ENCODE measurements at places on chromosomes 4 and X.
A peak's percentile ranks its signal among the peaks of the same experiment; 100 is the strongest.

DNA sequence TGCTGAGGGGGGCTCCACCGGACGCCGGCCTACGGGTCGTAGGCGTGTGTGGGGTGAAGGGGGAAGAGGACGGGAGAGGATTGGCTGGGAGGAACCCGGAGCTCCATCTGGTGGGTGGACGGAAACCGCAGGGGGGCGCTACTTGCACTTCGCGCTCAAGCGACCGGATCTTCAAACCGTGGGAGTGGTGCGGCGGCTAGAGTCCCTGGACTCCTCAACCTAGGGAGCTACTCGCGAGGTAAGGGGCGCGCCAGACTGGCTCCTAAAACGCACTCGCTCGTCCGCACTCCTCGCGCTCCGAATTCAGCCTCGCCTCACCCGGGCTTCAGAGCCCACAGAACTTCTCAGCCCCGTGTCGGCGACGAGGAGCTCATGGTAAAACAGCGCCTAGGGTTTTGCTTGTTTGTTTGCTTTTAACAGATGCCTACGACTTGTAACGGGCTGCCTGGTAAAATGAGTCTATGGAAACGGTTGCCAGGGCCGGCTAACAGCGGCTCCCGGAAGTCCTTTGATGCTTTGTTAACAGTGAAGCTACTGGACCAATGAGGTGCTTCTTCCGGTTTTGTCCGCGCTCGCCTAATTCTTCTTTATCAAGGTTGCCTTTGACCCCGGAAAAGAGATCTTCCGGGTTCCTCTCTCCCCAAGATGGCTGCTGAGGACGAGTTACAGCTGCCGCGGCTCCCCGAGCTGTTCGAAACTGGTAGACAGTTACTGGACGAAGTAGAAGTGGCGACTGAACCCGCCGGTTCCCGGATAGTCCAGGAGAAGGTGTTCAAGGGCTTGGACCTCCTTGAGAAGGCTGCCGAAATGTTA is at the start of gene IGBP1:
Gene IGBP1 (plus strand): TSS at position 145 of the 813 bp plus-strand sequence. CDS start 501 bp downstream, at position 646.
- peak; percentile 41 for DNase-seq

GRCh38 chrX:130173190-130173895 is 1.6 kb downstream of the RAB33A start:
- DNase-seq, result peak; percentile 53

GRCh38 chr4:47483745-47484144 is 1.3 kb upstream of the ATP10D start:
- no peak for DNase-seq

DNA sequence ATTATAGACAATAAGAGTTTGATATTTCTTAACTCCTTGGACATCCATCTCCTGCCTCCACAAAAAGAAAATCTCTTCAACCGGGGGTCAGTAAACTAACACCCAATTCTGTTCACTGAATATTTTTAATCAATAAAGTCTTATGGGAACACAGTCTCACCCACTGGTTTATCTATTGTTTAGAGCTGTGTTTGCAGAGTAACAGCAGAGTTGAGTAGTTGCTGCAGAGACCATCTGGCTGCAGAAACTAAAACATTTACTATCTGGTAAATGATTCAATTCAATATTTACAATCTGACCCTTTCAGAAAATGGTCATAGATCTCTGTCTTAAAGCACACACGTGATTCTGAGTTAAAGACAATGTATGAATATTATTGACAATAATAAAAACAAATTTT is 94.0 kb downstream of the TMA16 start:
- no peak for DNase-seq

DNA sequence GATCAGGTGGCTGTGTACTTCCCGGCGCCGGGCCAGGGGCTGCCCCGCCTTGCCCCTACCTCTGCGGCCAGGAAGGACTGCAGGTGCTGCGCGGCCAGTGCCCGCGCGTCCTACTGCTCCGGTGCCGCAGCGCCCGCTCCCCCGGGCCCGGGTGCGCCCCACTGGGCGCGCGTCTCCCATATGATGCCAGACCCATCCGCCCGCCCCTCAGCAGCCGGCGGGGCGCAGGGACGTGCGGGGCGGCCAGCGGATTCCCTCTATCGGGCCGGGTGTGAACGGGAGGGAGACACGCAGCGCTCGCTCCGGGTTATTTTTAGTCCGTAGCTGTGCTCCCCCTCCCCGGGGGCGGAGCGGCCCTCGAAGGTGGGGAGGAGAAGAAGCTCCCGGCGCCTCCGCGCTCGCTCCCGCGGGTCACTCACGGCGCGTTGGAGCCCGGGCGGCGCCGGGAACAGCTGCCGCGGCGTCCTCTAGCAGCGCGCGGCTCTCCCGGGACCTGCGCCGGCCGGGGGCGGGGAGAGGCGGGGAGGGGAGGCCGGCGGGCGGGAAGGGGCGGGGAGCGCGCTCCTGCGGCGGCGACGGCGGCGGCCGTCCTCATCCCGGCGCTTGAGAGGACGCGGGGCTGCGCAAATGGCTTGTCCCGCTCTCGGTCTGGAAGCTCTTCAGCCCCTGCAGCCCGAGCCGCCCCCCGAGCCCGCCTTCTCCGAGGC is 103.6 kb downstream of the UCHL1 start:
- DNase-seq, result no peak

DNA sequence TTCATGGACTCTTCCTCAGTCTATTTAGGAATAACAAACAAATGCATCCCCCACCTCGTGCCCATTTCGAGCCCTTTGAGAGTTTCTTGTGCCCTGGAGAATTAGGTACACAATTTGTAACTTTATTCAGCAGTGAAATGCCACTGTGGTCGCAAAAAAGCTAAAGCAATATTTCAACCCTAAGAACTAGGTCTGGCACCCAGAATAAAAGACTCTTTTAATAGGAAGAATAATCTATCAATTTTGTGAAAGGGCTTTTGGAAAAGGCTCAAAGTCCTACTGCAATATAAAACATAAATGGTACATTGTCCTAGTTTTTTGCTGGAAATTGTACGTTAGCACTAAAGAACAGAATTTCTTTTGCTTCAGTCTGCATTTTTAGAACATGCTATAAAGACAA is 304.6 kb upstream of the TENM3 start:
- no peak for DNase-seq

- no peak for DNase-seq
These were observed 22.7 kb downstream of the RASGEF1B start for GRCh38 chr4:81449015-81449414.

GRCh38 chr4:189206953-189207352 is 733.7 kb upstream of the FRG1 start:
- no peak for DNase-seq

DNA sequence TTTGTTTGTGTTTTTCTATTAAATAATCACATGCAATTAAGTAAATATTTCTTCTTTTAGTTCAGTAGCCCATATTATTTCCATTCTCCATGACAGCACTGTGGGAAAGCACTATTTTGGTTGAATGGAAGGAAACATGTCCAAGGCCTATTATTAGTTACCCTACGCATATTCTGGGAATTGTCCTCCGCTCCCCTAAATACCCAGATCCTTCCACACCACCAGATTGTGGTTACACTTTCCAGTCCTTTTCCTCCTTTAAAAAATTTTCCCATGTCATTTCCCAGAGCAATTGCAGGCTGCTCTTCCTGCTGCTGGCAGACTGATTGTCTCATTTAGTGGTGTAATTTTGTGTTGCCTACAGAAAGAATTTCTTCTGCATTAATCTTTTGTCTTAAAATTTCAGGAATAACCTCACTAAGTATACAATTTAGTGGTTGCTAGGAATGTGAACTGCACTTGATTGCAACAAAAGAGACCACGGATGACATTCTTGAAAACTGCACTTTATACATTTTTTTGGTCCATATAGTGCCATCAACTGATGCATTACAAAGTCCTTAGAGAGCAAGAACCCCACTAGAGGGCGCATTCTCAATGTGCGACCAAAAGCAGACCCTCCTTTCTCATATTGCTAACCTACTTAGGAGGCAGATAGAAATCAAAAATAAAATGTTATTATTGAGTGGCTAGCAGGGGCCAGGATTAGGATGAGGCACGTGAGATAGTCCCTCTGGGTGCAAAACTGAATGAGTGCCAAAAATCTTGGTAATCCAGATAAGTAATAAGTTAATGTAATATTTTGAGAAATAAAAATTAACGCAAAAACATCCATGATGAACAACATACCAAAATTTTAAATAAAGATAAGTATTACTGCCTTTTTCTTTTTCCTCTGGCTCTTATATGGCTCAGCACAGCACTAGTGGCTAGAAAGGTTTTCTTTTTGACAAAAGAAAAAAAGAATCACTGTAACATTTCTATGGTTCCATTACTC is 98.8 kb upstream of the IQCM start:
- no peak for DNase-seq

- DNase-seq, result no peak
These were observed 441.6 kb downstream of the DTHD1 start for GRCh38 chr4:36722986-36723385.

- DNase-seq, result no peak
These were observed 284.1 kb upstream of the SLITRK2 start for GRCh38 chrX:145533534-145533933.

DNA sequence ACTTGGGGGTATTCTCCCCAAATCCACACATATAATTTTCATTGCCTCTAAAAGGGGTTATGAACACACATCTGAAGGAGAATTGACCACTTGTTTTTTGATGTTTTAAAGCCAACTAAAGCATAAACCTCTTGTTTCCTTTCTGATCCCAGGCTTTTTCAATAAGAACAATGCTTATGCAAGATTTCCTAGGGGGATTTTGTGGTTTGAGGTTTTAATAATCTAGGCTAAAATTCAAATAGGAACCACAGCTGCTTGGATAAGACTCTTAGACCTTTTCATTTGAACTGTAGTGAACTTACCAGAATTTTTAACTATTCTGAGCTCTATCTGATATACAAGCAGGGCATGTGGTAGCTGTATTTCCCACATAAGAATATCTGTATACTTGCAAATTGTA is 651.1 kb downstream of the ANKRD50 start:
- DNase-seq, result peak; percentile 41

DNA sequence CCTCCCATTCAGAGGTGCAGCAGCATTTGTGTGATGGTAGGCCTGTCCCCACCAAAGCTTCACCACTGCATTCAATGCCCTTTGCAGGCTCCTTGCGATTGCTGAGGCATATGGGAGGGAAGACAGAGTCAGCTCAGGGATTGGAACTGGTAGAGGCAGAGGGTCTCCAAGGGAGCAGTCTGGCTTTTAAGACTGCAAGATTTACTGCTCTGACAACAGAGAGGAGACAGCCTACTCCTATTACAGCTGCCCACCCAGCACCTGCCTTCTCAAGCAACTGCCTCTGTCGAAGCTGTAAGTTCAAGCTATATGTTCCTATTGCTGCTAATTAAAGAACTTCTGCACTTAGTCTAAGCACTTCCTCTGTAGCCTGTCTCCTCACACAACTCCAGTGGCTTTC is 481.8 kb downstream of the FGF13 start:
- DNase-seq, result no peak
